ENCODE measurements at places on chromosomes 1 and 21. TPM values are rescaled to one million over a fixed set of nuclear protein-coding genes. Genes with fewer than 3 reads are reported as not detected.

Gene TIMM17A
- polyA plus RNA-seq: 103 TPM

Gene ZBTB37
- 2.4 TPM for polyA plus RNA-seq

DNA sequence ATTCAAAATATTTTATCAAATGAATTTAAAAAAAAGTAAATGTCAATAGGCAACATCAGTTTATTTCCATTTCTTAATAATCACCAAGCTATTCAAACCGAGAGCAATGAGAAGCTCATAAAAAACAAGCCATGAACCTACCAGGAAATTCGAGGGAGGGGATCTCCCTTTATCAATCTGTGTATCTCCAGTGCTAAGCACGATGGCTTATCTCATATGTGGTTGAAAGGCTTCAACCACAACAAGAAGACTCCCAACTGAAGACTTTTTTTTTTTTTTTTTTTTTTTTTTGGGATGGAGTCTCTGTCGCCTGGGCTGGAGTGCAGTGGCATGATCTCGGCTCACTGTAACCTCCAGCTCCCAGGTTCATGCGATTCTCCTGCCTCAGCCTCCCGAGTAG lies 833.3 kb downstream of the USP25 start:
- peak; percentile 32 for DNase-seq

Gene EDARADD
- polyA plus RNA-seq: 0.05 TPM

Gene TAS1R1
- 0.05 TPM for polyA plus RNA-seq

DNA sequence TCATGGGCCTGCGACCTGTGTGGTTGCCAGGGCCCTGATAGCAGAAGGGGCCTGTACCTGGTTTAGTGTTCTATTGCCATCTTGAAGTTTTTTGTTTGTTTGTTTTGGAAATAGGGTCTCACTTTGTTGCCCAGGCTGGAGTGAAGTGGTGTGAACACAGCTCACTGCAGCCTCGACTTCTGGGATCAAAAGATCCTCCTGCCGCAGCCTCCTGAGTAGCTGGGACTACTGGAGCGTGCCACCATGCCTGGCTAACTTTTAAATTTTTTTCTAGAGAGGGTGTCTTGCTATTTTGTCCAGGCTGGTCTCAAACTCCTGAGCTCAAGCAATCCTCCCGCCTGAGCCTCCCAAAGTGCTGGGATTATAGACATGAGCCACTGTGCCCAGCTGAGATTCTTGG lies 72.9 kb downstream of the UBE2T start:
- no peak for DNase-seq

Gene RGSL1
- polyA plus RNA-seq: not detected

GRCh38 chr1:156851779-156852417 lies 7.0 kb downstream of the INSRR start:
- DNase-seq: no peak

Gene KLHL12
- polyA plus RNA-seq: 39.4 TPM

GRCh38 chr1:61439234-61439633 lies 285.7 kb downstream of the TM2D1 start:
- no peak for DNase-seq

DNA sequence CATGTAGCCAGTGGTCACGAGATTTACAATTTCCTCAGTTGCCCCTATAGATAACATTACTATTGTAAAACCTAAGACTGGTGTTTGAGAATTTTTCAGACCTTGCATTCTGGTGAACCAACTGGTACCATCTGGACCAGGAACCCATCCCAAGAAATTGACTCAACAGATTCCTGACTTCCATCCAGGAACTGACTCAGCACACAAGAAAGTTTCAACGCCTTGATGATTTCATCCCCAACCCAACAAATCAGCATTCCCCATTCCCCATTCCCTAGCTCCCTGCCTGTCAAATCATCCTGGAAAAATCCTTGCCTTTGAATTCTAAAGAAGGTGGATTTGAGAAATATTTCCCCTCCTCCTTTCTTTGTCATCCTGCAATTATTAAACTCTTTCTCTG lies 529.8 kb upstream of the PRMT6 start:
- DNase-seq: peak; percentile 96

GRCh38 chr21:40134731-40135492 lies 267.7 kb downstream of the PCP4 start:
- no peak for DNase-seq

- DNase-seq: peak; percentile 49
Observed at GRCh38 chr1:173997791-173998190, 24.4 kb downstream of the RC3H1 start.

Gene S100A9
- not detected for polyA plus RNA-seq

DNA sequence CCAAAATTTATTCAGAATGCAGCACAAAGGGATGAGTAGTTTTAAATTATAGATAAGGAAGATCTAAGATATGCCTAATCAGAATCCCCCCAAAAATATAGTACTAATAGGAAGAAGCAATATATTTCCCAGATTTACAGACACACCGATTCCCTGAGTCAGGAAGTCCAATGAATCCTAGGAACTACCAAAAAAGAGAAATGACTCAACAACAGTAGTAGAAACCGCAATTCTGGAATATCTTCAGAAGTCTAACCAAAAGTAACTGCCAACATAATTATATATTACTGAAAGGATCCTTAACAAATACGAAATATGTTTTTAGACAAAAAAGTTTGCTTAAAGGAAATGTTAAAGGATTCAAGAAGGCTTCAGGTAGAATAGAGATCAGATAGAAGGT lies 10.3 kb downstream of the AHCTF1 start:
- DNase-seq: peak; percentile 18

Gene LRRIQ3
- 0.56 TPM for polyA plus RNA-seq

Gene NBPF6
- not detected for polyA plus RNA-seq

DNA sequence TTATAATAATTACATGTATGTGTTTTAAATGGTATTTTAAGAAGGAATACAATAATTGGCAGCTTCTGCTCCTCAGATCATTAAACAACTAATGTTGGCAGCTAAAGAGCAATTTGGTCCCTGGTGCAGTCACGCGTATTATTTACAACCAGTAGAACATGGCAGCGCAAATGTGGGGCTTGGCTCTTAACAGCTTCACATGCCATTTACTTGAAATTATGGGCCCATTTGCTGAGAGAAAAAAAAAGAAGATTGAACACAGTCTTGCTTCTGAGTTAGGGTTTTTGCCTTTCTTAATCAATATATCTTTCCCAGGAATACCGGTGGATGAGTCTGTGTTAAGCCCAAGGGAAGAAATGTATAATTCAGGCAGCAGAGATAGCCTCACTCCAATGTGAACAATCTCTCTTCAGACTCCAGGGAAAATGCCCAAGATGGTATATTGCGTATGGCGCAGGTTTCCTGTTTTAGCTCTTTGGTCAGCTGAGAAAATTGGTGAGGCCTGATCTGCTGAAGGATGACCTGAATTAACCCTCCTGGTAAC lies 174.5 kb downstream of the DISC1 start:
- DNase-seq: no peak

- DNase-seq: no peak
Observed at GRCh38 chr1:111878091-111878490, 111.4 kb downstream of the KCND3 start.

DNA sequence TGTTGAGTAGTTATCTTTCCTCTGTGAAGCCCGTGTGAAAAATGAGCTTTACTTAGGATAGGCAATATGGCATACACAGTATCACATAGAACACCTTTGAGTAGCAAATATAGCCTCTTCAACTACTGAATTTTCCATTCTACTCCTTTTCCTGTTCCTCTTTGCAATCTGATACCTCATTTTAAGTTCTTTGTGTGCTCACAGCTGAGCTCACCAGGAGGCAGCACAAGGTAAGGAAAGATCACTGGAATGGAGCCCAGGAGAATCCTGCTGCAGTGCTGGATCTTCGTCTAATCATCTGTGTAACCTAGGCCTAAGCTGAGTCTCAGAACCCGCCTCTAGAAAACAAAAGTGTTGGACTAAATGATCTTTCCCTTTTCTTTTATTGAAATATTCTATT lies 171.0 kb downstream of the LRRC40 start:
- DNase-seq: peak; percentile 70

- peak; percentile 92 for DNase-seq
Observed at GRCh38 chr1:77825131-77825709, 45.8 kb downstream of the MIGA1 start.

Gene POU3F1
- polyA plus RNA-seq: not detected

DNA sequence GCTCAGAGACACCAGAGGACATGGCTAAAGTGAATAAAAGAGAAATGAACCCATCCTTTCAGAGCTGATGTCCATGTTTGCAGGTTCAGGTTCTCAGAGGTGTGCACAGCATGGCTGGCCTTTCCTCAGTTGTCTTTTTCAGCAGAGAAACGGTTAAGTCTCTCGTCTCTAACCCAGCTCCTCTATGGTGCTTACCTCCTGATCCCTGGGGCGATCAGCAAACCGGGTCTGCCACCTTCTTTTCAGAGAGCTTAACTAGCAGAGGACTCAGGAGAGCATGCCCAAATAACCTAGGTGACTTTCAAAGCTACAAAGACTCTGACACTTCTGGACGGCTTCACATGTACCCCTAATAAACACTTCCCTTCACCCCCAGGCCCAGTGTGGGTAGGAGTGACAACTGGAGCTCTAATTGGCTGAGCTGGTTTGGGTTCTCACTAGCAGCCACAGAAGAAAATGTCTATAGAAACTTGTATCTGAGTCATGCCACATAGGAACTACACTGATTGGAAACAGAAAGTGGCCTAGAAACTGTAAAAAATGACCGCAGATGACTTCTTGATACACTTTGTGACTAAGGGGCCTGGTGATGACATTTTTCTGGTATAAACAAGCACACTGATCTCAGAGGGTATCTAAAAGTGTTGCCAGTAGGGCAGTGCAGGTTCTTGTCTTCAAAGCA lies at the start of gene AIM2:
AIM2 (minus strand) TSS at position 329 of the 682 bp plus-strand sequence. CDS start 3,267 bp downstream, outside the sequence.
- peak; percentile 13 for DNase-seq

Gene CLCNKB
- polyA plus RNA-seq: 0.09 TPM

Data from fibroblast of lung (primary cell).